NCI-H2171 treated with DMSO at 0.1 percent for 48 hours (cell line): ENCODE measurements at places on chromosomes 5 and 9.

DNA sequence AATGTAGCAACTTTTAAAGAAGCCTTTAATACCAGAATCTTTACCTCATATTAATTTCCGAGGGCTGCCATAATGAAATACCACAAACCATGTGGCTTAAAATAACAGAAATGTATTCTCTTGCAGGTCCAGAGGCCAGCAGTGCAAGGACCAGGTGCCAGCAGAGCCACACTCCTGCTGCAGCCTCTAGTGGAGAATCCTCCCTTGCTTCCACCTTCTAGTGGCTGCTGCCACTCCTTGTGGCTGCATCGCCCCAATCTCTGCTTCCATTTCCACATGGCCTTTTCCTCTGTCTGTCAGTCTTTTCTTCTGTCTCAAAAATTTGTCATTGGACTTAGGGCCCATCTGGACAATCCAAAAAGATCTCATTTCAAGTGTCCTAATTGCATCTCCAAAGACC is 401.5 kb downstream of the EFNA5 start:
- no peak for DNase-seq

GRCh38 chr9:112894699-112895098 is 4.0 kb upstream of the SLC46A2 start:
- no peak for DNase-seq

DNA sequence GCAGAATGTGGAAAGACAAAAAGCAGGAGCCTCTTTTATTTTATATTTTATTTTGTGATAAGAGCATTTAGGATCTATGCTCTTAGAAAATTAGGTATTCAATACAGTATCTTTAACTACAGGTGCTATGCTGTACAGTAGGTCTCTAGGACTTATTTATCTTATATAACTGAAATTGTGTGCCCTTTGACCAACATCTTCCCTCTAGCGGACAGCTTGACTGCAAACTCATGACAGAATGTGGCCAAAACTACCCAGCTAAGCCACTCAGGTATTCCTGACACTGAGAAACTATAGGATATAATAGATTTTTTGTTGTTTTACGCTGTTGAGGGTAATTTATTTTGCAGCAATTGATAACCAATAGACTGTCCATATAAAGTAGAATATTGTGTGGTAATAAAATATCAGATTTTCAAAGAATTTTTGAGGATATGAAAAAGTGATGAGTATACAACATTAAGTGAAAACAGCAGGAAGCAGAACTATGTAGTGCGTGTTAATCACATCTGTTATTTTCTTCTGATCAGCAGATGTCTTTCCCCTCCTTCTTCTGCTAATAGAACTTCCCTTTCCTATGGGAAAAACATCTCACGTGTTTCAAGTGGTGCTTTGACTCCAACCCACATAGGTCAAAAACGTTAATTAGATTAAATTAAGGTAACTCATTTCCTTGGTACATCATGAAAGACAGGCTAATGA is 69.9 kb upstream of the SELENOP start:
- DNase-seq: no peak

DNA sequence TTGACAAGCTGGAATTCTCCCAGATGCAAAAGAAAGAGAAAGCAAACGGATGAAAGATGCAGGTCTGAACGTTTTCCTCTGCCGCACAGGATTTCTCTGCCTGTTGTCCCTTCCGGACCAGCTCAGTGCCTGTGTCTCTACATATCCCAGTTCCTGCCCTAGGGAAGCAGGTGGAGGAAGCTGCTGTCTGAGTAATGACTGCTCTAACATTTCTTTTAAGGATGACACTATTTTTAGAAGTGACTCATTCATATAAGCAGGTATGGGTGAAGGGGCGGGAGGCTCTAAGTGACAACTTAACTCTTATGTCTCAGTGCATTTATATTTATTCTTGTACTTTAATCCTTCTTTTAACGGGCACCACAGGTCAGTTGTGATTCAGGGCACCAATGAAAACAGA is 128.8 kb downstream of the SLC24A2 start:
- no peak for DNase-seq

GRCh38 chr5:59621477-59621876 is 272.0 kb downstream of the PDE4D start:
- DNase-seq: no peak

DNA sequence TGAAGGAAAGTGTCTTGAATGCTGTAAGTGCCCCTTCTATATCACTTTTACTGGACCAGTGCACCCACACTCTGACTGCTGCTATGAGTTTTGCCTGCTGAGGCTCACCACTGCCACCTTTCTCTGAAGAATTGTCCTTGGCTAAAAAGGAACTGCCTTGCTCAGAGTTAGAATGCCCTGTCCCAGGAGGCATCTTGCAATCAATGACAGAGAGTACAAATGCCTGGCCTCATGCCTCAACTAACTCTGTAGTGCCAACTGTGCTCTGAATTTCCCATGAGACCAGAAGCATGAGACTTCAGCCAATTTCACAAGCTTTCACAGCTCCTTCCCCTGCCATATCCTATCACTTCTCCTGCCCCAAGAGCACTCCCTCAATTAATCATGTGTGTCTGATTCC is 569.7 kb downstream of the ZNF608 start:
- peak; percentile 84 for DNase-seq

- DNase-seq: peak; percentile 77
Measured at GRCh38 chr9:1768561-1768960, 246.6 kb upstream of the SMARCA2 start.

DNA sequence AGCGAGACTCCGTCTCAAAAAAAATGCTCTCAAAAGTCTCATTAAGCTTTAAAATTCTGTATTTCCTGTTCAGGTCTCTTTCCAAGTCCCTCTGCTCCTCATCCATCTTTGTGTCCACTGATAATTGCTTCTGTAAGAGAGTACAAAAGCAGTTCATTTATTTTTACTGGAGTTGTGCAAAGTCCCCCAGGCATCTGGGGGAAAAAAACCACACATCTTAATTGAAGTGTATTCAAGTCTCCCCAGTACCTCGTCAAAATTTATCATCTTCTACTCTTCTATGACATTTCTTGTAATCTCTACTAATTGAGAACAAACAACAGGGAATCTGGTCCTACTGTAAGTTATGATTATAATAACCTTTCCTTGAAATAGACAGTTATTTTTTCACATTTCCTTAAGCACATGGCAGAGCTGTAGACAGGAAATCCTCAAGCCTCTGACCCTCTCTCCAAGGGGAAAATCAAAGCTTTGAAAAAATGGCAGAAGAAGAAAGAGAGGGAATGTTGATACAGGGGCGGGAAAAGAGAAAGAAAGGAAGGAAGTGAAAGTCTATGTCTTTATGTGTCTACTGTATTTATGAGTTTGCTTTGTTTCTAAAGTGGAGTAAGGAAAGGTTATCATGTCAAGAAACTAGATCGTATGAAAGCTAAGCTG is 51.5 kb downstream of the RAI14 start:
- no peak for DNase-seq

GRCh38 chr5:176748073-176748966 is 62.0 kb upstream of the UNC5A start:
- no peak for DNase-seq

GRCh38 chr9:7196467-7196866 is 438.7 kb downstream of the KDM4C start:
- DNase-seq: no peak

DNA sequence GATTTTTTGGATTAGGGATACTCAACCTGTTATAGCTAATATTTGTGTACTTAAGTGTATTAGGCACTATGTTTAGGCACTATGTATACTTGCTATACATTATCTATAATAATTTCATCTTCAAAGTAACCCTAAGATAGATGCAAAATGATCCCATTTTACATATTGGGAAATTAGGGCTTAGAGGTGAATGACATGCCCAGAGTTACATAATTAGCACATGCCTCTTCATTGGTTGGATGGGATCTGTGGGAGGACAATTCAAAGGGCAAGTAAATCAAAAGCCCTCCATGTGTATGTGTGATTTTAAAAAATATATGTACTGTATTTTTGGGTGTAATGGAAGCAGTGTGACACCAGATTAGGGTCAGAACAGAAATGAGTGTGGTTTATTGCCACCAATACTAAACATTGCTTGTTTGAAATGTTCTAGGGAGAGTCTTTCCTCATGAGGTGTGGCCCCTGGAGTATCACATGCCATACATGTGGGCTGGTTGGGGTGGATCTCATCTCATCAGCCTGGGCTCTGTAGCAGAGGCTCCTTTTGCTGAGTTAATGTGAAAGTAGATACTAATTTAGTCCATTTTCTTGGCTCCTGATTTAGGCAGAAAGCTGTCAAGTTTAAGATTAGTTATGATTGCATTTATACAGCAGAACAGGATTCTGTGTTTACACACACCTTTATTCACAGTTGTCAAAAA is 5.5 kb downstream of the C9orf85 start:
- DNase-seq: no peak

DNA sequence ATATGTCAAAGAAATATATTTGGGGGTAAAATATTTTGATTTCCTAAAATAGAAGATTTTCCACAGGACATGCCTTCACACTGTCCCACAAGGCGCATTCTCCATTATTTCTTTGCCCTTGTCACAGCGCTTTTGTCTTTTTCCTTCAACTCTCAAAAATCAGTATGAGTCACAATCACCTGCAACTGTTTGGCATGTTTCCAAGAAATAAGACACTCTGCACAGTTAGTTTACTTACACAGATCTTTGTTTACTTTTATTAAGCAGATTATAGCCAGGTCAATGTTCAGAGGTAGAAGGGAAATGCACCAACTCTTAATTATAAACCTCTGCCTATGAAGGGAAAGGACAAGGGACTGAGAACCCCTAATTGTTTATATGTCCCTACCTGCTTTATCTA is 9.5 kb downstream of the CEMIP2 start:
- peak; percentile 62 for DNase-seq

DNA sequence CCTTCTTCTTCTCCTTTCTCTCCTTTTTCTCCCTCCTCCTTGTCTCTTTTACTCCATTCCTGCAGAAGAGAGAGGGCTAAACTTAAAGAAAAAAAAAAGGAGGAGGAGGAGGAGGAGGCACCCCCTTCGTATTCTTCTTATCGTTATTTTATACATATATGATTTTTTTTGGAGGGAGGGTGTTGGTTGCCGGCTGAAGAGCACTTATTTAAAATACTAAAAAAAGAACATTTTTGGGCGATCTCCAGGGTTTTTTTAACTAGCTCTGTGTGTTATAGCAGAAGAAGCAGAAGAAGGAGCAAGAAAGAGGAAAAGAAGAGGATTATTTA is 381 bp downstream of the NR2F1 start:
- peak; percentile 36 for DNase-seq

GRCh38 chr5:32083981-32084430 is 90.1 kb downstream of the GOLPH3 start:
- no peak for DNase-seq

DNA sequence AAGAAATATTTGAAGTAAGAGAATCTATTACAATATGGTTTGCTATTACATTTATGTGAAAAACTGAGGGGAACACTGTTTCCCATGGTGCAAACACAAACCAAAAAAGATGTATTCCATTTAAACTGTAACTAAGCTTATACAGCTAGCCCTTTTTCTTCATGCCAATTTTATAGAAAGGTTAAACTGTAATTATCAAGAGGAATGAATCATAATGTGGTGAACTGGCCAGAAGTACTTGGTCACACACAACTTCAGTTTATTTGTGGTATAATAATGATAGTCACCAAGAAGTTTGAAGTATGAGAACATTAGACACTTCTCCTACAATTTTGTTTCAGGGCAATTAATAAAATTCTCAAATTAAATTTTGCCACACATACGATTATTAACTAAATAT is 177.9 kb downstream of the XRCC4 start:
- DNase-seq: no peak

GRCh38 chr5:61840361-61840760 is 465.6 kb upstream of the KIF2A start:
- DNase-seq: no peak

DNA sequence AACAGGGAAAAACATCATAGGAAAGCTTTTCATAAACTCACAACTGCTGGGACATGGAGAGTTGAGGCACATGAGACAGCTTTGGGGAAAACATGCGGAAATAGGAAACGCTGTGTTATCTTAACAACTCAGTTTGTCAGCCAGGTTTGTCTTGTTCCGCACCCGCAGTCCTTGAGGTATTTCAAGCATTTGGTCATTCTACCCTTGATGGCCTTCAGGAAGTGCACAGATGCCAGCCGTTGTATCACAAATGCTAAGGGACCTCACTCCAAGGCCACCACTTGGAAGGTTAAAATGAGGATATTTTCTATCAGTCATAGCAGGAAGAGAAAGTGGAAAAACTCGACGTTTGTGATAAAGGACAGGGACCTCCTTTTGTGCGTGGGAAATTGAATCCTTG is 83.8 kb downstream of the TRIO start:
- no peak for DNase-seq

GRCh38 chr9:129933185-129934040 is 98.2 kb downstream of the USP20 start:
- no peak for DNase-seq

DNA sequence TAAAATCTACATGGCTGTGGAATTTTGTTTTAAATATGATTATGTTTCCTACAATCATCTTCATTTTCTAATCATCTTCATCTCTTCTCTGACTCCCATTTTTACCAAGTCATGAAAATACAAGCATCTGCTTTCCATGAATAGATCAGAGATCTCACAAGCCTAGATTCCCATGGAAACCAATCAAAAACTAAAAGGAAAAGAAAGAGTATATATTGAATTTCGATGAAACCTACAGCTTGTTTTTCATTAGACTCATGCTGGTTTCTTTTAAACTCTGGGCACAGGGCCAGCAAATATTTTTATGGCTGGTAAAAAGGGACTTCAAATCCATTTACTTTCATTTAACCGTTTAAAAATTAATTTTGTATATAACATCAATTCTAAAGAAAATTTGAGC is 51.2 kb downstream of the INVS start:
- DNase-seq: peak; percentile 59

GRCh38 chr5:158819840-158820620 is 279.7 kb downstream of the EBF1 start:
- no peak for DNase-seq

- DNase-seq: peak; percentile 80
Measured at GRCh38 chr5:57650360-57651069, 167.9 kb upstream of the ACTBL2 start.

GRCh38 chr5:127492854-127493738 is 24.3 kb upstream of the PRRC1 start:
- peak; percentile 59 for DNase-seq

DNA sequence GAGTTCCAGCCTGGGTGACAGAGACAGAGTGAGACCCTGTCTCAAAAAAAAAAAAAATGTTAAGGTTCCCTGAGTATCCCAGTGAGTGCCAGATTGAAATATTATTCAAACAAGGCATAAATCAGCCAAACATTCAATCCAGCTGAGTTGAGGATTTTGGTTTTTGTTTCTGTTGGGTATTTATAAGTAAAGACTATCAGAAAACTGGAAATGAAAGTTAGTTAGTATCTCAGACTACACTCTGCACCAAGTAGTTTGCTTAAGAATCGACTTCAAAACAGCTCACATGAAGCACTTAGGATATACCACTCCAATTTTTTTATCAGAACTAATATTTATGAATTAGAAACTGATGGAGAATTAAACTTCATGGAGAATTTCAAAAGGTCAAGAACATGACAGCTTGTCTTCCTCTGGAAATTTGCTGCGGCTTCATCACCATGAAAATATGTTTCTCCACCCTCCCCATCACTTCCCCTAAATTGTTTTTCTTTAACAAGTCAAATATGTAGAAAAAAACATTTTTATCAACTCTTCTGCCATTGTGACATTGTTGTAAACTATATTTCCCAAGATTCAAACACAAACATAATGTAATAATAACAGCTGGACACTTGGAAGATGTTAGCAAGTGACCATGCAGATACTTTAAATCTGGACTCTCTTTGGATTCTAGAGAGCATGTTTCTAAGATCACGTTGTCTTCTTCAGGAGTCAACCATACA is 110.0 kb upstream of the PTGER4 start:
- DNase-seq: no peak
